ENCODE measurements at places on chromosomes 4 and X.
A peak's percentile ranks its signal among the peaks of the same experiment; 100 is the strongest.

GRCh38 chr4:108193886-108194672, 25.3 kb upstream of the LEF1 start:
- DNase-seq: no peak

GRCh38 chrX:155070663-155070974, 317 bp downstream of the CMC4 start:
- no peak for DNase-seq

- no peak for DNase-seq
These were observed 11.2 kb downstream of the CAMK2D start for GRCh38 chr4:113750296-113750695.

GRCh38 chr4:82437285-82438005, 7.1 kb downstream of the ENOPH1 start:
- no peak for DNase-seq

GRCh38 chrX:115392031-115392430, 102.5 kb downstream of the LUZP4 start:
- DNase-seq: no peak

DNA sequence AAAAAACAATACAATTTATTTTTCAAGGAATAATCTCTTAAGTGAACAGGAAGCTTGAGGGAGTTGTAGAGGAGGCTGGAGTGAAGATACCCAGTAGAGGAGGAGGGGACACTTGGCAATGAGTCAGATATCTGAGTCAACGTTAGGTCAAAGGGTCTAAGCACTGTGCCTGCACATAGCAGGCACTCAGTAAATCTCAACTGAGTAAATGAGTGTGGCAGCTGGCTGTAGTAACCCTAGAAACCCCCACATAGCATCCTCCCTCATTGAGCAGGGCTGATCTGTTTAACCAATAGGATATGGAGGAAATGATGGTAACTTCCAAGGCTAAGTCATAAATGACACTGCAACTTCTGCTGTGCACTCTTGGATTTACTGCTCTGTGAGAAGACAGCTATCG, 186.0 kb upstream of the FAM241A start:
- no peak for DNase-seq

GRCh38 chrX:17005712-17006368, 59.4 kb downstream of the REPS2 start:
- DNase-seq: no peak

DNA sequence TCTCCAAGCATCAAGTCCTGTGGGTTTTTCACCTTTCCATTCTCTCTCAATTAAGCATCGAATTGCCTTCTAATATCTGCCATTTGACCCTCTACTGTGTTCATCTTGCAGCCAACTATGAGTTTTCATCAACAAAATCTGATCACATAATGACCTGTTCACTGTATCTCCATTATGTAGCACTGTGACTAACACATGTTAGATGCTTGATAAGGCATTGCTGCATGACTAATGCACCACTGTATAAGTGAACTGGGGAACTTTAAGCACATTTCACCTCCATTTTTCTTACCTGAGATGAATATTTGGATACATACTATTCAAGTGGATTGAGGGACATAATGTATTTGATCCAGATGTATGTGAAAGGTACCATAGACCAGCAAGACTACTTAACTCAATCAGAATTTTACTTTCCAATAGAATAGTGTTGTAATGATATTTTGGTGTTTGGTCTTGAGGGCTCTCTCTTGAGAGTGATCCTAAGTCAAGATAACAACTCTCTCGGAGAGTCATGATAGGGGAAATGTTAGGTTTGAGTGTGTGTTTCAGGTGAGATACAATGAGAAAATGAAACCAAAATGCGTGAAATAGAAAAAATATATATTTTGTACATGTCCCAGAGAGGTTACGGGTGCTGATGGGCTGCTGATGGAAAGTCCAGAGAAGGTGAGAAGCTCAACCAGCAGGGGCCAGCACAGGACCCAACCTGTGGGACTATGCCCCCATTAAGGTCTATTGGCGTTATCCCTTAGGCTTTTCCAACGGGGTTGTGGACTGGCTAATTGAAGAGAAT, 60.2 kb upstream of the HS3ST1 start:
- no peak for DNase-seq

DNA sequence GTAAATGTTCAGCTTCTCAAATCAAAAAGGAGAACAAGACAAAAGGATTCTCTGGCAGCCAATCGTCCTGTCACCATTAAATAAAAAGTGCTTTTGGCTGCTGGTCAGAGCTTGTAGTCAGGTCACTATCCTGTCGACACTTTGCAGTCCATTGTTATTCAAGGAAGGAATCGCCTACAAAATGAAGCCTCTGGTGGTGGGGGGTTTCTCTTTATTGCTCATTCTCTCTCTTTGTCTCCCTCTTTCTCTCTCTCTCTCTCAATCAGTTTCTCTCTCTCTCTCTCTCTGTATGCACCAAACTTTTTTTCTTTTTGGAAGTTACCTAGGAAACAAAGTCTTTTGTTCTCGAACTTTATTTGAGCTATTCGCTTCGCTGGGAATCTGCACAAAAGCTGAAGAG, 17.6 kb upstream of the SCML1 start:
- DNase-seq: no peak

DNA sequence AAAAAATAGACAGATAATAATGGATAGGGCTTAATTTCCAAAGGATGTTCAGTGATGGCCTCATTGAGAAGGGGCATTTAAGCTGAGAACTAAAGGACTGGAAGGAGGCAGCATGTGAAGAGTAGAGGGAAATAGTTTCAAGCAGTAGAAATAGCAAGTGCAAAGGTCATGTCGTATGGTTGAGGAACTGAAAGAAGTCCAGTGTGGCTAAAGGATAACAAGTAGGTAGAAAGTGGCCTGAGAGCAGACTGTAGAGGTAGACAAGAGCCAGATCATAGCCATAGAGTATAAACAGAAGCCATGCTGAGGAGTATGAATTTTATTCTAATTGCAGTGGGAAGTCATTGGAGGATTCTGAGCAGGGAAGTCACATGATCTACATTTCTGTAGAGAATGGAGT, 72.3 kb downstream of the GRIA3 start:
- DNase-seq: no peak

DNA sequence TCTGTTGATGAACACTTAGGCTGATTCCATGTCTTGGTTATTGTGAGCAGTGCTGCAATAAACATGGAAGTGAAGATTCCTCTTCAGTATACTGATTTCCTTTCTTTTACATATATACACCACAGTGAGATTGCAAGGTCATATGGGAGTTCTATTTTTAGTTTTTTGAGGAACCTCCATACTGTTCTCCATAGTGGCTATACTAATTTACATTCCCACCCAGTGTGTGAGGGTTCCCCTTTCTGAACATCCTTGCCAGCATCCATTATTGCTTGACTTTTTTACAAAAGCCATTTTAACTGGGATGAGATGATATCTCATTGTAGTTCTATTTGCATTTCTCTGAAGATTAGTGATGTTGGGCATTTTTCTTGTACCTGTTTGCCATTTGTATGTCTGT, 80.5 kb upstream of the GALNT7 start:
- no peak for DNase-seq

DNA sequence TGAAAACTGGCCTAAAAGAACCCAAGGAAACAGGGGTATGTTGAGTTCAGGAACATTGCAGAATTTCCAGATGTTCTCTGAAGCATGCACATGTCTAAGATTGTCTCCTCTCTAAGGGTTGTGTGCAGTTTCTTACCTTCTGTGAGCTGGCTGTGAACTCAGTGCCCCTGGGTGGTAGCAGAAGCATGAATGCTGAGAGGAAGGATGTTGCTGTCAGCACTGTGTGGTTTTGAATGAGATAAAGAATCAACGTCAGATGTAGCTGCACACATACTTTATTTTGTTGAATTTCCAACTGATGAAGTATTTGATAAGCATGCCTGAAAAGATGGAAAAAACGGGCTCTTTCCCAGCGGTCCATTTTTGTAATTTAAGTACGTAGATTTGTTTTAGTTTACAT, 23.8 kb upstream of the CD38 start:
- DNase-seq: no peak

DNA sequence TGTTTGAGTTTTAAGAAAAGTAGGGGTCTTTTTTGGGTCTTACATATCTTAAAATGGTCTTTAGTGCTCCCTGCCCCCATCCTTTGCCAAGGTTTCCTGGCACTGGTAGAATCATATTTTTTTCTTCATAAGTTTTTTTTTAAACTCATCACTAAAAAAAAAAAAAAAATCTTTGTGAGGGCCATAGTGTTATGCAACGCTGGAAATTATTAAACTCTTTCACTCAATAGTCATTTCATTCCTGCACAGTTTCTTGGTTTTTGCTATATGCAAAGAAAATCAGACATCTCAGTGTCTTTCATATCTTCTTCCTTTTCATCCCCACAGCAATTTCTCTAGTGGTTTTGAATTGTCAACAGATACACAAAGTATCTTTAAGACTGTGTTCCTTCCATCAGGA, 95.6 kb downstream of the TMA16 start:
- no peak for DNase-seq

DNA sequence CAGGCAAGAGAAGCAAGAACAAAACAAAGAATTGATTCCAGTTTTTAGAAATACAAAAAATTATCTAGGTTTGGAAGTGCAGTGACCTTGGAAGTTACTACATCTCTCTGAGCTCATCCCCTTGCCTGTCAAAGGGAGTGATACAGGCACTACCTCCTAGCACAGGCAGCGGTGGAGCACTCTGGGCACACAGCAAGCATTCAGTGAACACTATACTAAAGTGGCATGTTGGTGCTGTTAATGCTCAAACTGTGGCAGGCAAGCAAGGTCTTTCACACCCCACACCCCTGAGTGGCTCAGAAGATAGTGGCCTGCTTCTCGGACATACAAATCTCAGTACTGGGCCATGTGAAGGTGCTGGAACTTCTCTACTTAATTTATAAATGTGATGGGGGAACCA, 51.2 kb downstream of the DRD5 start:
- no peak for DNase-seq

DNA sequence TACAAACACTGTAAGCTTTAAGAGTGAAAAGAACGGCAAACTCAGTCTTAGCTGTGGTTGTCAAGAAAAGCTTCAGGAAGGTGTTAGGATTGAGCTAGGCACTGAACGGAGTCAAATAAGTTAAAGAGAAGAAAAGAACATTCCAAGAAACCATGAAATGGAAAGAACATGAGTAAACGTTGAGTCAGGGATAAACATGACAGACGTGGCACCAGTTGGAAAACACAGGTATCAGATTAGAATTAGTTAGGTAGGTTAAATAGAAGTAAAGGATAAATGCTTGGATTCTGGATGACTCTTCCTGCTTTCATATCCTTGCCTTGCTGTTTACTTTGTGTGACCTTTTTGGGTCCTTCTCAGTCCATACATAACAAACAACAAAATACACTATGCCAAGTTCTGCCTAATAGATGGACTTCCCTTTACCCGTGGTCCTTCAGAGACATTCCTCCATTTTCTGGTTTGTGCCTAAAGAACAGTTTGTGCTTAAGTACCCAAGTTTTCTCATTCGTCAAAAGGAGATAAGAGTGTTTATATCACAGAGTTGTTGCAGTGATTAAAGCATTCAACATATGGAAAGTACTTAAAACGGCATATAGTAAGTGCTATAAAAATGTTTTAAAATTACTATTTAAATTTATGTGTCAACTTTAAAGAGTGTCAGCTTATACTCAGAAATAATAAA, 446.9 kb downstream of the TMA16 start:
- DNase-seq: no peak

GRCh38 chrX:118536687-118537461, 41.3 kb downstream of the DOCK11 start:
- DNase-seq: no peak

DNA sequence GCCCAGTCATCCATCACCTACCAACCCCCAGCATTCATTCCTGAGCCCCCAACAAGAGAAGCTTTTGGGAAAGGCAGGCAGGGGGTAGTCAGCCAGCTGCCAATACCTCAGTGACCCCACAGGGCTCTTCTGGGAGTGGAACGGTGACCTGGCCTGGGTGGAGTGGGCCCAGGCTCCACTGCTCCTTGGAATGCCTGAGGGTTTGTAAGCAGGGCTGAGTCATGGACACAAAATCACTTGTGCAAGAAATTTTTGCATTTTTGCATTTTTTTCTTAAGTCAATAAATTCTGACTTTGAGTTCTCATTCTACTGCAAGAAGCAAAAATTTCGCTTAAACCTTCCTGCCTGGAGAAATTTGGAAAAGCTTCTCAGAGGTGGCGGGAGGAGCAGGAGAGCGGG, 18.5 kb downstream of the SORCS2 start:
- no peak for DNase-seq

GRCh38 chr4:141047228-141047884, 85.9 kb downstream of the RNF150 start:
- no peak for DNase-seq

DNA sequence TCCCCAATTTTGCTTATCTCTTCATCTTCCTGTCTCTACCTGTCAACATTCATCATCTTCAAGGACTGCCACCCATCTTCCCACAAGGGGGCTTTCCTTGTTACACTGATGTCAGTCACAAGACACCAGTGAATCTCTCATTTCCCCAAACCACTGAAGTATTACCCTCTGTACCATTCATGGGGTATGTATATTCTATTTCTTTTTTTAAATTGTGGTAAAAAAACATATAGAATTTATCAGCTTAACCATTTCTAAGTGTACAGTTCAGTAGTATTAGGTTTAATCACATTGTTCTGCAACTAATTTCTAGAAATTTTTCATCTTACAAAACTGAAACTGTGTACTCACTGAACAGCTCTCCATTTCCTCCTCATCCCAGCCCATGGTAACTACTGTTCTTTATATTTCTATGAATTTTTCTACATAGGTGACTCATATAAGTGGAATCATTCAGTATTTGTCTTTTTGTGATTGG, 98.6 kb downstream of the LARP7 start:
- no peak for DNase-seq

- DNase-seq: peak; percentile 0
These were observed 38.2 kb downstream of the MAGED1 start for GRCh38 chrX:51931566-51932150.

DNA sequence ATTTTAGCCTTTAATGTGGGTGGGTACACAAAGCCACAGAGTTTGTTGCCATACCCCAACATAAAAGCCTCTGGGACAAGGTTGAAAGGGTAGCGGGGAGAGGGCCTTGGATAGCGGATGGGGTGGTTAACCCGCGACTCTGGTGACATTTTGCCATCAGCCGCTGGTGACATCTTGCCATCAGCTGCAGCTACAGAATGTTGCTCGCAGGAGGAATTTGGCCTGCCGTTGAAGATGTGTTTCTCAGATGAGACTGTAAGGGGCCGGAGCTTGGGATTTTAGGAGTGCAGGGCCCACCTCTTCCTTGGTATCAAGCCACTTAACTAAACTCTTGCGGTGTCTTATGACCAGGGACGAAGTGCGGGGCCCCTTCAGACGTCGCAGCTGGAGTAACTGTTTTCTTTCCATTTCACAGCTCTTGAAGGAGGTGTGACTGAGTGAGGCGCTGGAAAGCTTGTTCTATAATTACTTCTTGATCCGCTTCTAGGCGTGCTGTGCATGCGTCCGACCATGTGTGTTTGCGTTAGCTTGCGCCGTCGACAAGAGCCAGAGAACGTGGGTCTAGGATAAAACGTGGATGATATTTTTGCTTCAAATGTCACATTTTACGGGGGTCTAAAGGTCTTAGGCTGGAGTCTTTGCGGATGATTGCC, 820 bp upstream of the RASL11B start:
- no peak for DNase-seq

GRCh38 chr4:153345012-153345981, 809 bp downstream of the MND1 start:
- DNase-seq: no peak

GRCh38 chr4:54823616-54824015, 165.9 kb downstream of the KIT start:
- DNase-seq: no peak

- no peak for DNase-seq
These were observed 11.0 kb downstream of the SOD3 start for GRCh38 chr4:24806206-24806990.

- no peak for DNase-seq
These were observed 102.1 kb upstream of the STS start for GRCh38 chrX:7045238-7045955.

GRCh38 chr4:155578219-155578618, 88.4 kb upstream of the GUCY1A1 start:
- no peak for DNase-seq
